GM06990 (cell line): ENCODE measurements at places on chromosomes 7 and 10.
A peak's percentile ranks its signal among the peaks of the same experiment; 100 is the strongest.

- no peak for DNase-seq
Observed at GRCh38 chr7:71637578-71637977, 505.6 kb downstream of the GALNT17 start.

DNA sequence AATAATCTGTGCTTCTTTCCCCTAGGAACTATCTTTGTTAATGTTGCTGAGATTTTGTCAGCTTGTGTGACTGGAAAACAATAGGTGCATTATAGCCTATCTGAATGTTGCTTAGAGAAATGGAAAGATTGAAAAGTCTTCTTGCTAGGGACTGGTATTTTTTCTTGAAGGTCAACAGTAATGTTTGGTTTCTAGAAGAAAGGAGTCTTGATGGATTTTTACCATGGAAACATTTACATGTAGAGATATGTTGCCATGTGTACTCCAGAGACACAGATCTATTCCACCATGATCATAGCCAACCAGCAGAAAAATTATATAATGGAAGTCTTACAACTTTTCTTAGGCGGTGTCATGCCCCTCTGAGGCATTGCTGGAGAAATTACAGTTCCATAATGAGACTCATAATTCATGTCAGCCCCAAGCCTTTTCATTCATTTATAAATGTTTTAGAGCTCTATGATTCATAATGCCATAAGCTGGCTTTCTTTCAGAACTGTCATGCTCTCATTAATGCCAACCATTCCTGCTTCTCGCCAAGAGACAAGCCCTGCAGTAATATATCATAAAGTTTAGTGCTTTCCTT, 175.1 kb upstream of the PTPRZ1 start:
- no peak for DNase-seq

GRCh38 chr10:30834153-30834552, 197.5 kb downstream of the ZNF438 start:
- no peak for DNase-seq

GRCh38 chr7:135831455-135832195, 83.0 kb upstream of the FAM180A start:
- DNase-seq: no peak

DNA sequence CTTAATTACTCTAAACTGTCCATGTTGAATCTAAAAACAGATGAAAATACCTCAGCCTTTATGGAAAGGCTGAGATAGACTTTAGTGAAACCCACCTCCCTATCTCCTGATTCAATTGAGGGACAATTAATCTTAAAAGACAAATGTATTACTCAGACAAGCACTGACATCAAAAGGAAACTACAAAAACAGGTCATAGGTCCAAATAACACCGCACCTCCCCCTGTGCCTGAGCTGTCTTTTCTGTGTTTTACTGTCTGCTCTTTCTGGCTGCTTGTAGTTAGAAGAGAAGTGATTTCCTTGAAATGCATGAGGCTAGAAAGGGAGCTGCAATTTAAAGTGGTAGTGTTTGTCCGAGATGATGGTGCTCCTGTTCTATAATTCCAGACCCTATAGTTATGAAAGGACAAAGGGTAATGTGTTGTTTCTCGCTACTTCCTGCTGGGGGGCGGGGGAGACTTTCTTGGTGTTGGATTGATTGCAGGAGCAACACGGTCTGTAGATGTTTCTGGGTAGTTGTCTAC, 16.0 kb downstream of the AKR1C8 start:
- DNase-seq: no peak

DNA sequence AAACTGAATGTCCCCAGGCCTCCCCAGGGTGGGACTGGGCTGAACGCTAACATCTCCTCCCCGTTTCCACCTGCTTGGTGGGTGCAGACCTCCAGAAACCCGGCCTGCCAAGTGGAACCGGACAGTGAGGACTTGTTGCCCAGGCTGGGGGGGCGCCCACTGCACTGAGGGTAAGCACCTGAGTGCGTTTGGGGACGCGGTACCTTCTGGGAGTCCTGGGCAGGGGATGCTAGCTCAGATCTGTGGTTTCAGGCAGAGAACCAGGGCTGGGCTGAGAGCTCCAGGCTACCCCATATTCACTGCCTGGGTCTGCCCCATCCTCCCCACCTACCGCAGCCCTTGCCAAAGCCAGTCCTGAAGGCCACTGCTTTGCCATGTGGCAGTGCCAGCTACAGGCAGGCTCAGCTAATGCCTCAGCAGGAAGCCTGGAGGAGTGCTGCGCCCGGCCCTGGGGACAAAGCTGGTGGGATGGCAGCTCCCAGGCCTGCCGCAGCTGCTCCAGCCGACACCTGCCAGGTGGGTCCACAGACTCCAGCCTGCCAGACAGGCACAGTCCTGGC, 3.5 kb upstream of the ZNF467 start:
- no peak for DNase-seq

GRCh38 chr7:56019501-56019900, 31.7 kb downstream of the PSPH start:
- DNase-seq: no peak

GRCh38 chr7:39880556-39880955, 69.5 kb upstream of the CDK13 start:
- no peak for DNase-seq

- DNase-seq: peak; percentile 9
Observed at GRCh38 chr7:77697535-77697831, 1.2 kb downstream of the RSBN1L start.

DNA sequence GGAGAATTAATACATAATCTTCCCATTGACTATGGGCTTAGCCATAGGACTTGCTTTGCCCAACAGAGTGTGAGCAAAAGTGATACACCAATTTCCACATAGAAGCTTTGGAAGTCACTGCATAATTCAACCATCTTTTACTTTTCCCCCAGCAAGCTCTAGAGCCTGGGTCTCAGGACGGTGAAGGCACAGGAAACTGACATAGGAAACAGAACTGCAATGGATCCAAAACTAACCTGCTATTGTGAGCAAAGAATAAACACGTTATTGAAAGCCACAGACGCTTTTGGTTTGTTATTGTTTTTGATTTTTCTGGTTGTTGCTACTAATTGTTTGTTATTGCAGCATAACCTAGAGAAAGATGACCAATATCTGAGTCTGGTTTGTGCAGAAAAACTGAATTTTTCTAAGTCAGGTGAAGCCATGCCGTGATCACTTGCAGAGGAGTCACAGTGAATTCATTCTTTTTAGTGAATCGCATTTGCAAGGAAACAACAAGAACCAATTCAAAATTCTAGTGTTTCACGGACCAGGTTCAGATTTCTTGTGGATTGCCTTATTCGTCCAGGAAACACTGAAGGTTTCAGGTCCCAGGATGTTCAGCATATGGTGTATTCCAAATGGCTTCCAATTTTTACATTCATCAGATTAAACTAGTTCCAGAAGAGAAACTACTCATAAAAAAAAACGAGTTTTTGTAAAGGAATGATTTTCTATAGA, 52.8 kb downstream of the CUBN start:
- no peak for DNase-seq

DNA sequence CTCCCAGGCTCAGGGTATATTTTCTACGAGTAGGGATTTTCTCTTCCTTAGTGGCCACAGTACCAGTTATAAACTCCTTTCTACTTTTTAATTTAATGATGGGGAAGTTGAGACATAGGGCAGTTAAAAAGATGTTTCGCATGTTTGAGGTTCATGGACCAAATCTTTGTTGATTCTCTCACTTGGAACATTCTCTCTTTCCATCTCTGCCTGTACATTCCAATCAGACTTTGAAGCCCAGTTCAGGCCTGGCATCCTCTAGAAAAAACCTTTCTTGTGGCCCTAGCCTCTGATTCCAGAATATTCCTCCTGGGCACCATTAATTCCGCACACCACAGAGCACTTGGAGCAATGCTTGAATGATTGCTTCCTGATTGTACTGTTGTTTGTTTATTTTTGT, 18.5 kb downstream of the SLC13A4 start:
- DNase-seq: no peak

DNA sequence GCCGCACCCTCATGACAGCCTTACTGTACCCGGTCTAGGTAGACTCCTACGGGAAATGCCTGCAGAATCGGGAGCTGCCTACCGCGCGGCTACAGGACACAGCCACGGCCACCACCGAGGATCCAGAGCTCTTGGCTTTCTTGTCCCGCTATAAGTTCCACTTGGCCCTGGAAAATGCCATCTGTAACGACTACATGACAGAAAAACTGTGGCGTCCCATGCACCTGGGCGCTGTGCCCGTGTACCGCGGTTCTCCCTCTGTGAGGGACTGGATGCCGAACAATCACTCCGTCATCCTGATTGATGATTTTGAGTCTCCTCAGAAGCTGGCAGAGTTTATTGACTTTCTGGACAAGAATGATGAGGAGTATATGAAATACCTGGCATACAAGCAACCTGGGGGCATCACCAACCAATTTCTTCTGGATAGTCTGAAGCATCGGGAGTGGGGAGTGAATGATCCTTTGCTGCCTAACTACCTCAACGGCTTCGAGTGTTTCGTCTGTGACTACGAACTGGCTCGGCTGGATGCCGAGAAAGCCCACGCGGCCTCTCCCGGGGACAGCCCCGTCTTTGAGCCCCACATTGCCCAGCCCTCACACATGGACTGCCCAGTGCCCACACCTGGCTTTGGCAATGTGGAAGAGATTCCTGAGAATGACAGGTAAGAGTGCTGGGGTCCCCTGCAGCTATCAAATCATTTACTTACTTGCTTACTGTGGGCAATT, 8.5 kb upstream of the CHCHD1 start:
- no peak for DNase-seq

DNA sequence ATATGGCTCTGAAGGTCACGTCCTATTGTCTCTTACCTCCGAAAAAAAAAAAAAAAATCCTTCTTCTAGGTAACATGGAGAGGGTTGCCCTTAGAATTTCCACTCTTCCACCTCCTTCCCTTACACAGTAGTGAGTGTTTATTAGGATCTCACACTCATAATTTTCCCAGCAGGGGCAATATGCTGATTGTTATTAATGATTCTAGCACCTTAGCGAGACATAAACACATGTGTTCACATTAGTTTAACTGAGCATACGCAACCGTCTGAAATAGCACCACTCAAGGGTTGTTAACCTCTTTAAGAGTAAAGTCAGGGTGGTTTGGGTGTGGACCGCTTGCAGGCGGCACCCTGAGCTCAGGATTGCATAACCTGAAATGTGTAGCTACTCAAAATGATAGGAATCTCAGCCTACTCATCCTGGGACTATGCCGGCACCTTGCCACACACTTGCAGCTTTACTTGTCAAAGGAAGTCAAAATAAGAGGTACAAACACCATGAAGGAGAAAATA, 52.2 kb downstream of the CPEB3 start:
- no peak for DNase-seq

DNA sequence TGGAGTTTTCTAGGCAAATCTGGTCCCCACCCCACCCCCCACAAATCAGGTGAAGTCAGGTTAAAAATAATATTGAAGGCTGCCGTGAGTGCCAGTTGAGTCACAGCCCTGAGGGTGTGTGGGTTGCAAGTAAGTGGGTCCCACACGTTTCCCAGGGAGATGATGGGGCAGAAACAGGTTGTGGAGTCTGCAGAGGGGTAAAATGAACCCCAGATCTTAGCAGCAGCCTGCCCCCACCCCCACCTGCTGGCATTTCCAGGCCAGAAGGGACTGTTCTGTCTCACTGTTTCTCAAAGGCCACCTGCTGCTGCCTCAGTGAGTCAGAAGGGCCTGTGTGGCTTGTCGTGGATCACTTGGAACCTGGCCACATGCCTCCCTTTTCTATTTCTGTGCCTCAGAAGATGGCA, 59.8 kb upstream of the SMNDC1 start:
- no peak for DNase-seq

- peak; percentile 91 for DNase-seq
Observed at GRCh38 chr10:103966671-103967447, at the start of gene SLK. SLK (plus strand) TSS chr10:103967140; CDS start chr10:103967746, 606 bp downstream.

DNA sequence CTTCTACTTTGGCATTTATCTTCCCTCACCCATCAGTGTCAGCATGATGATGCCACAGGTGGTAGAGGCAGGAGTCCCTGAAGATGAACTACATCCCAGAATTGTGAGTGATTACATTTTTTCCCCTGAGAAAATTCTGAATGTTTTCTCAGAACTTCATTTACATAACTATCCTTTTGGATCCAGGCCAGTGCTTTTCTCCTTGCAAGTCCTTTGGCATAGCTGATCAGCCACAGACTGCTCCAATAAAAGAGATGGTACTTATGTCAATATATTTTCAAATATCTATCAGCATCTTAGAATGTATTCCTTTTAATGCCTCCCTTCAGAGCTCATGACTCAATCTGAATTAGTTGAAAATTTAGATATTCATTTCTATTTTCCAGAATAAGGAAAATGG, 135.5 kb downstream of the IQUB start:
- DNase-seq: no peak

- no peak for DNase-seq
Observed at GRCh38 chr10:129960481-129961156, 3.5 kb downstream of the EBF3 start.

DNA sequence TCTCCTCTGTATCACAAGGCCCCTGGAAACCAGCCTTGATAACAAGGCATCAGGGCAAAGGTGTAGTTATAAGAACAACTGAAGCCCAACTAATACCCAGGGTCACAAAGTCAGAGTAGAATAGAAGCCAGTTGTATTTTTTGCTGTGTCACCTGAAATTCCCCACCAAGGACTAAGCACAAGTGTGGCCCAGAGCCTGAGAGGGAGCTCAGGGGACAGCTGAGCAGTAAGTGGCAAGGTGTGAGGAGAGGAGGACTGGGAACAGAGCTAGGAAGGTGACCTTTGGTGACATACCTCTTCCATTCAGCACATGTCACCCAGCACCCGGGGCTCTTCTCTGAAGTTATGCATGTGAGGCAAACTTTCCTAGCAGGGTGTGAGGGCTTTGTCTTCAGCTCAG, 179.9 kb downstream of the HECW1 start:
- DNase-seq: no peak

- no peak for DNase-seq
Observed at GRCh38 chr10:24518411-24518810, 205.3 kb downstream of the ARHGAP21 start.

GRCh38 chr7:97298561-97298960, 181.1 kb downstream of the SDHAF3 start:
- DNase-seq: no peak

DNA sequence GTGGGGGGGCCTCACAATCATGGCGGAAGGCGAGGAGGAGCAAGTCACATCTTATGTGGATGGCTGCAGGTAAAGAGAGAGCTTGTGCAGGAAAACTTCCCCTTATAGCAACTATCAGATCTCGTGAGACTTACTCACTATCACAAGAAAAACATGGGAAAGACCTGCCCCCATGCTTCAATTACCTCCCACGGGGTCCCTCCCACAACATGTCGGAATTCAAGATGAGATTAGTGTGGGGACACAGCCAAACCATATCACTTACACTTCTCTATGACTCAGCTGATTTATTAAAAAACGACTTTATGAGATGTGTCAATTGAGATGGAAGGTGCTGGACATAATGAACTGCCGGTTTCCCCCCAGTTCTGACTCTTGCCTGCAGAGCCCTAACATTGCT, 23.8 kb upstream of the CHN2 start:
- no peak for DNase-seq
